Cortex of kidney (tissue), 1 donor: ENCODE measurements at places on chromosomes 4 and X.

DNA sequence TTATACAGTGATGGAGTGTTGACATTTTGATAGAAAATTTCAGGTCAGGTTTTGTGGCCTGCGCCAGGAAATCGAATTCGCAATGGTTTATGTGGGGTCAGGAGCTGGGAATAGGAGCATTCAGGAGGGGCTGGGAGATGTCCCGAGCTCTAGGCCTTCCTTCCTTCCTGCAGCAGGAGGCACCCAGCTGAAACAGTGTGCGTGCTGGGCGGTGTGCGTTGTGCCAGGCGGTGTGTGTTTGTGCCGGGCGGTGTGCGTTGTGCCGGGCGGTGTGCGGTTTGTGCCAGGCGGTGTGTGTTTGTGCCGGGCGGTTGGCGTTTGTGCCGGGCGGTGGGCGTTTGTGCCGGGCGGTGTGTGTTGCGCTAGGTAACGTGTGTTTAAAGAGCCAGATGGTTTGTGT lies 1.7 kb downstream of the UVSSA start:
- no peak for DNase-seq

DNA sequence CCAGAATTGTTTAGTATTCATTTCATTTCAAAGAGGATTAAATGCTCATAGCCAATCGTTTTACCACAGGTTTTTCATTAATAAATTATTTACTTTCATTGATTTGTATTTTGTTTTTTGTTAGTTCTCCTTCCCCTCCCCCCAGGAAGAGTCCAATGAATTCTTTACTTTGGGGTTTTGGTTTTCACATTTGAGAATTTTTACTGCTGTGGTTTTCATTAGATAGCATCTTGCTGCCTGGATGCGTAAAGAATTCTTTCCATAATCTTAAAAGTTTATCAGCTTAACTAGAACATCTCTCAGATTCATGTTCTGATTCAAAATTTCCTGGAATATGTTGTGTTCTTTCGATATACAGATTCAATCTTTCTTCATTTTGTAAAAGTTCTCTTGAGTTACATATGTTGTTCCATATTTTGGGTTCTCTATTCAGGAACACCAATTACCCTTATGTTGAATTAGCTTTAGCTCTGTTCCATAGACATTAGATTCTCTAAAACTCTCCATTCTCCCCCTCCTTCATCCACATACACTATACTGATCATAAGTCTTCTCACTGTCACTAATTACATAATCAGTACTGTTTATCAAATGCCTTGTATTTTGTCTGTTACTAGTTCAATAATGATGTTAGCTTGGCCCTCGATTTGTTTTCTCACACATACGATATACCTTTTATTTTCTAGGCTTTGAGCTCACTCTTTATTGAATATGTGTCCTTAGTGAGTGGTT lies 184.4 kb downstream of the CAMK2D start:
- DNase-seq: no peak

DNA sequence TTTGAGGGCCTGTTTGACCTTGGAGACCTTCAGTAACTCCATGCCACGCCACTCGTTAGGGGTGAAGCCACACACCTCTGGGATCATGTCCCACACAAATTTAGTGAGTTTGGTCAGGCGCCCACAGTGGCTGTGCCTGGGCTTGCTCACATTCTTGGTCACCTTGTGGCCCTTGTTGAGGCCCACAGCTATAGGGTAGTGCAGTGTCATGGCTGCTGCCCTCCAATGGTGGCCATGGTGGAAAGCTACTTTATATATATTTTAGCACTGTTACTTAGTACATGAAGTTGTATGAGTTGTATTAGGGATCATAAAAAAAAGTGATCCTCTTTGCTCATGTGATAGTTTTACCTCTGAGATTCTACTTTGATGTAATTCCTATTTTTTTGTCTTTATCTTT lies 985 bp upstream of the CXCL11 start:
- DNase-seq: no peak

DNA sequence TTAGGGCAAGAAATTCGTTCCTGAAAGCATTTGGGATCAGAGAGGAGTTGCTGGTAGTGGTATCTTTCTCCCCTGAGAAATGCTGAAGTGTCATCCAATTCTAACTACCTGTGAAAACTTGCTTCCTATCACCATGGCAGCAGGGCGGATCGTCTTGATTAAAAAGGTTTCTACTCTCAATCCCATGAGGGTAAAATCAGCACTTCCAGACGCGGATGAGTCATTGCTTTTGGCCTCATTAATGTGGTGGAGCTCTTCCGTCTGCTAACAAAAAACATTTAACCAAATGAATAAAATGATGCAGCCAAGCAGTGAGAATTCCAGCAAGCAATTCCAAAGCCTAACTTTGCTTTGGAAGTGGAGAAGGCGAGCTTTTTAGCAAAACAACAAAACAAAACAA lies 325.6 kb downstream of the CAMK2D start:
- no peak for DNase-seq

- no peak for DNase-seq
Measured at GRCh38 chrX:69179380-69179911, 14.2 kb upstream of the PJA1 start.

GRCh38 chr4:140291259-140291658 lies 82.2 kb upstream of the SCOC start:
- DNase-seq: no peak

DNA sequence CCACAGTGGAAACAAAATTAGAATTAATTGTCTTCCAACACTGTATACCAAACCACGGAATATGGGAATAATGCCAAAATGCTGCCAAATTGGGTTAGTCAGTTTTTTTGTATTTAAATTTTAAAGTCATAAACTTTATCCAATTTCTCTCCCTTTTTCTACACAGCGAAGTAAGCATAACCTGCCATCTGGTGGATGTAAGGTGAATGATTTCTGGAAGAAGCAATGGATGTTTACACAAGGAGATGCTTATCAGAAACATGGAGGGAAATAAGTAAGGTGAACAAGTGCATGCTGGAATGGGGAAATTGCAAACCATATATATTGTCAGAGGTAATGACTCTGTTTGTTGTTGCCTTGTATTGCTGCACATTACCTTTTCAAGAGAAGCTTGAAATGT lies 691.9 kb downstream of the TECRL start:
- no peak for DNase-seq

- no peak for DNase-seq
Measured at GRCh38 chr4:74449571-74450297, 4.8 kb downstream of the AREG start.

GRCh38 chr4:11746734-11747133 lies 318.0 kb upstream of the HS3ST1 start:
- DNase-seq: no peak

GRCh38 chr4:104758574-104758973 lies 263.9 kb upstream of the CXXC4 start:
- no peak for DNase-seq

GRCh38 chr4:46267866-46268265 lies 122.1 kb downstream of the GABRA2 start:
- DNase-seq: no peak

DNA sequence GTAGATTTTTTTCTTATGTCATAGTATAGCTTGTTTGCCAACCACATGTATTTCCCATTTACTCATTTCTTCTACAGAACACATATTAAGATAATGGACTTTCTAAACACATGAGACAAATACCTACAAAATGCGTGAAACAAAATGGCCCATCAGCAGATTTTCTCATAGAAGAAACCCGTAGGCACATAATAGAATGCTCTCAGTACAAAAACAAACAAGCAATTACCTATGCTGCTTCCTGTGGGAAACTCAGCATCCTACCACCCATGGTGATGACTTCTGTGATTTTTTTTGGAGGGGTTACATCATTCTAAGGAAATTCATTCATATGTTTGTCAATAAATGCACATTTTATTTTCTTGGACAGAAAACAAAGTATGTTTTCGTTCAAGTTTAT lies 343.6 kb downstream of the SPRY1 start:
- no peak for DNase-seq

DNA sequence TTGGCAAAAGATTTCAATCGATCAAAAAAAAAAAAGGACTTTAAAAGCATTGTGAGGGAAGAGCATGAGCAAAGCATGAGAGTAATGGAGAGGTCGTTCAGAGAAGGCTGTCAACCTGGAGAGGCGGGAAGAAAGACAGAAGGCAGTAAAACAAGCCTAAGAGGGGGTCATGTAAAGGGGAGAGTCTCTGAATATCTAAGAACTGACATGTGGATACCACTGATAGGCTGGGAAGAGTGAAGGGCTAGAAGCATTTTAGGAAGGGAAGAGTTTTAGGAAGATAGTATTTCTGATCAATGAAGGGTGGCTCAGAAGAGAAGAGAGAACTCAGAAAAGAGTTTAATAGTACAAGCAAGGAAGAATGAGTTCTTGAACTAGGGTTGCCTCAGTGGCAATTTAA lies 7.5 kb downstream of the FAM9C start:
- DNase-seq: no peak

GRCh38 chr4:7827566-7827965 lies 112.1 kb downstream of the AFAP1 start:
- no peak for DNase-seq

DNA sequence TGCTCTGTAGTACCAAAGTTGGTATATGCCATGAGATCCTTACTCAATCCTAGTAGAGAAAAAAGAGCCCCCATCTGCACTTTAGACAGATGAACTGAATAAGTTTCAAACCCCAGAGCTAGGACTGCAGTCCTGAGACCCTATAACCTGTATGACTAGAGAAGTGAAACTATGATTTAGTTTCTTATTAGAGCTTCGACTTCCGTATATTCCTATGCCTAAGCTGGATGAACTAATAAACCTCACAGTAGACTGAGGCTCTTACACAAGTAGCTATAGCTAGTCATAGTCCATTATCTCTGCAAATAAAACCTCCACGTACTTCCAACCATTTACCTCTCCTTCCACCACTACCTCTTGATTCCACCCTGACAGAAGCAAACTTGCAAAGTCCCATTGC lies 6.3 kb upstream of the OTUD4 start:
- DNase-seq: no peak

DNA sequence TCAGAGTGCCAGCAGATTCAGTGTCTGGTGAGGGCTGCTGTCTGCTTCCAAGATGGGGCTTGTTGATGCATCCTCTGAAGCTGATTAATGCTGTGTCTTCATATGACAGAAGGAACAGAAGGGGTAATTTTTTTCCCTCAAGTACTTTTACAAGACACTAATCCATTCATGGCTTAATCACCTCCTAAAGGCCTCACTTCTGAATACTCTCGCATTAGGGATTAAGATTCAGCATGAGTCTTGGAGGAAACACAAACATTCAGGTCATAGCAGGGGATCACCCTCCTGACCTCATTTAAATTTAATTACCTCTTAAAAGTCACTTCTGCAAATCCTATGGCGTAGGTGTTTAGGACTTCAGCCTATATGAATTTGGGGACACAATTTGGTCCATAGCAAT lies 1145.5 kb upstream of the PCDH10 start:
- no peak for DNase-seq

DNA sequence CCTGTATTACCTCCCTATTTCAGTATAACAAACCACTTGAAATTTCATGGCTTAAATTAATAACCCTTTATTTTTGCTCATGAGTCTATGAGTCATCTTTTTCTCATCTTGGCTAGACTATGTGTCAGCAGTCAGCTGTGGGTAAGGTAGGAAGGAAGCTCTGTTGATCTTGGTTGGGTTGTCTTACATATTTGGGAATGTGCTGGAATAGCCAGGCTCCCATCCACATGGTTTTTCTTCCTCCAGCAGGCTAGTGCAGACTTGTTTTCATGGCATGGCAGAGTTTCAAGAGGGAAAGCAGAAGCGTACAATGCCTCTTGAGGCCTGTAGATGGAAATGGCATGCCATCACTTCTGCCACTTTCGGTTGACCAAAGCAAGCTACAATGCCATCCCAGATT lies 89.7 kb downstream of the LINC00632 start:
- DNase-seq: no peak

- DNase-seq: no peak
Measured at GRCh38 chr4:8350352-8350751, 80.8 kb downstream of the HTRA3 start.

DNA sequence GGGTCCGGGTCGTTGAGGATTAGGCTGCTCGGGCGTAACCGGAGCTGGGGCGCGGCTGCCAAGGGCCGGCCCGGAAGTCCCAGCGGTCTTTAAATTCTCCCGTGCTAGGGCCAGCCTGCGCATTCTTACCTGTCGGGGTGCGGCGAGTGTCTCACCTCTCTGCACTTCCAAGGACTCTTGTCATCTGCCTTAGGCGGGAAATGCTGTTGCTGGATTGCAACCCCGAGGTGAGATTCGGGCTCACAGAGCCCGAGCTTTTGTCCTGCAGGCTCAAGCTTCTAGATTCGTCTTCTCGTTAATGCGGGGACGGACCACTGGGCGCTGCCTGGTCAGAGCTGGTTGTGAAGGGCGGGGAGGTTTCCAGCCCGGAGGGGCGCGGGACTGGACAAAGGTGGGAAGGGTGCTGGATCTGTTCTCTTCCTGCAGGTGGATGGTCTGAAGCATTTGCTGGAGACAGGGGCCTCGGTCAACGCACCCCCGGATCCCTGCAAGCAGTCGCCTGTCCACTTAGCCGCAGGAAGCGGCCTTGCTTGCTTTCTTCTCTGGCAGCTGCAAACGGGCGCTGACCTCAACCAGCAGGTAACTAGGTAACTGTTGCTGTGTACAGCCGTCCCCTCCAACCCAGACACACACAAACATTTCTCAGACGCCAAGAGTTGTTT lies at the start of gene ANKRD37:
ANKRD37 (plus strand) TSS at position 118 of the 662 bp plus-strand sequence; CDS start at position 201, 83 bp downstream.
- no peak for DNase-seq
